ENCODE measurements at places on chromosomes 1 and 21.

GRCh38 chr1:39098546-39099250 lies 72.5 kb downstream of the NDUFS5 start:
- no peak for DNase-seq

- no peak for DNase-seq
Measured at GRCh38 chr1:91725618-91725988, 160.3 kb downstream of the TGFBR3 start.

- DNase-seq = no peak
Measured at GRCh38 chr1:6587261-6588005, 7.6 kb downstream of the ZBTB48 start.

DNA sequence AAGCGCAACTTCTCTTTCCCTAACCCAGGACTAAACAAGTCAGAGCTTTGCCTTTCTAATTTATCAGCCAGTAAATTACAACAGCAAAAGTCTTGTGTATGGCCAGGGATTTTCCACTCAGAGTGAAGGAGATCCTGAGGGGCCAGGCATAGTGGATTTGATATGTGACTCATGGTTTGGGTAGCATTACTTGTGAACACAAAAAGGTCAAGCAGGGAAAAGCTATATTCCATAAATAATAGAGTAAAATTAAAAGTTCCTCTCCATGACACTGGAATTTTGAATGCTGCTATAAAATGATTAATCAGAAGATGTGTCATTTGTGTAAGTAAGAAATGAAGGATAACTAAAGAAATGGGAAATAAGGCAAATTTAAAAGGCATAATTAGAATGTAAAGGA lies 284.8 kb downstream of the HLX start:
- DNase-seq = no peak

Data from cortex of kidney (tissue), 1 donor.